ENCODE measurements at places on chromosomes 1 and 21.
A peak's percentile ranks its signal among the peaks of the same experiment; 100 is the strongest.

DNA sequence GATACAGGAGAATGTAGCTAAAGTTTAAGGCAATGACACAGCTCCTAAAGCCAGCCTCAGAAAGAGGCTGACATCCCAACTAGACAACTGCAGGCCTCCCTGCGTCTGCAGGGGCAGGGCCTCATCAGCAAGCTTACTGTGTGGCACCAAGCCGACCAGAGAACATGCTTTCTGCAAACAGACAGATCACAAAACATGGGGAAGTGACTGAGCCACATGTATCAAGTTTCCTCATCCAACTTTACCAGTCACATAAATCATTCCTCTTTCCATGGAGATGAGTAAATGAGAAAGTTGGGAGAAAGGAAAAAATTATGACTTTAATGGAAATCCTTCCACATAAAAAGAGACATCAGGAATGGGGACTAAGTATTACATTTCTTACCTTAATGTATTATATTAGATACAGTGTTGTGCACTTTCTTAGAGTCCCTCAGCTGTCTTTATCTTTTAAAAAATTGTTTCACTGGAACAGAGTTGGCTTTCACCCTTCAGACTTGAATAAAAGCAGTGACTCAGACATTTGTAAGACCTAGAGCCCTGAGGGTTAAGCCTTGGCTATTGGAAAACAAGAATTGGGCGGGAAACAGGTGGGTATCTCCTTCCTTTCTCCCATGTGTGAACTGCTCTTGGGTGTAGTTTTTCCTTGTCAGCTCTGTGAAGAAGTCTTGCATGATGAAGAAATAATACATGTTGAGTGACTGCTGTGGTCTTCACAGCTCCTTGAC, 305.7 kb upstream of the SNX7 start:
- no peak for DNase-seq

DNA sequence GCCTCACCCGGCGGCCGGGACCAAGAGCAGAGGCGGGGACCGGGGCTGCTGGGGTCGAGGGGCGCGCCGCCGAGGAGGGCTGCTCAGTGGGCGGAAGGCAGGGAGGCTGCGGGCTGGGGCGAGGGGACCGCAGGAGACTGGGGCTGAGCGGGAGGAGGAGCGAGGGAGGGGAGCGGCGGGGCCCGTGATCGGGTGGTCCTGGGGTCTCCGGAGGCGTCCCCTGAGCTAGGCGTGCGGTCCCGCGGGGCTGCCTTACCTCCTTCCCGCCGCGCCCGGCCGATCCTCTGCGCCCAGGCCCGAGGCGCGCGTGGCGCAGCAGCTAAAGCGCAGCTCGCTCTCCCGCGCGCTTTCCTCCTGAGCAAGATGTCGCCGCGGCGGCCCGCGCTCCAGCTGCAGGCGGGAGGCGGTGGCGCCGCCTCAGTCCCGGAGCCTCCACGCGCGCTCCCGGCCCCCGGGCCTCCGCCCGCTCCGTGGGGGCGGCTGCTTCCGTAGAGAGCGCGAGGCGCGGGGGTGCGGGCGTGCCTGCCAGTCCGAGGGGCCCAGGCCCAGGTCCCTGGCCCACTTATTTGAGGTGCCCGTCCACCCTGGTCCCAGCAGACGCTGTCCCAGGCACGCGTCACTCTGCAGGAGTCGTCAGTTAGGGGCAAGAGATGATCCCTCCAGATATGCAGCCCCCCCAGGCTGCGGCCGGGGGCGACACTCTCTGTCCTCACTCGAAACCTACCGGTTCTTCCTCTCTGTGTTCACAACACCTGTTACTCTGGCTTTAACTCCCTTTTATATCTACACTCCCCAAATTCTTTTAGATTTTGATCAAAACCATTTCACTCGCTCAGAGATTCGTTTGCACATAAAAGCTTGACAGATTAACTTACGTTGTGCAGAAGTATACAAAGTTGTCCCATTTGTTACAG, at the start of gene CCSAP:
CCSAP (minus strand) TSS at position 392 of the 914 bp plus-strand sequence. CDS start 582 bp downstream, outside the sequence.
- peak; percentile 76 for DNase-seq

DNA sequence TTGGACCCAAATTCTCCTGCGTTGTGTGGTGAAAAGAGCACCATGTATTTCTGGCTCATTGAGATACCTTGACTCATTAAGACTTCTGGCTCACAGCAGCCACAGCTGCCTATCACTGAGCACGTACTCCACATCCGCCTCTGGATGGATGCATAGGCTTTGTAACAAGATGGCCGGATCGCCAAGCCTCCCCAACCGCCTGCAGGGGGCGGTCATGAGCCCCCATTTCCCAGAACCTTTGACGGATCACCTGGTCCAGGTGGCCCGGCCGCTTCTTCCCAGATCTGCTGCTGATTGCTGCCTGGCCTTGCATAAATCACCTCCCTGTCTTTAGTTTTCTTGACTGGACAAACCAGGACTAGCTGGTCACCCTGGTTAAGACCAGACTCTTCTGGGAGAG, 156.5 kb upstream of the KLHDC7A start:
- no peak for DNase-seq

DNA sequence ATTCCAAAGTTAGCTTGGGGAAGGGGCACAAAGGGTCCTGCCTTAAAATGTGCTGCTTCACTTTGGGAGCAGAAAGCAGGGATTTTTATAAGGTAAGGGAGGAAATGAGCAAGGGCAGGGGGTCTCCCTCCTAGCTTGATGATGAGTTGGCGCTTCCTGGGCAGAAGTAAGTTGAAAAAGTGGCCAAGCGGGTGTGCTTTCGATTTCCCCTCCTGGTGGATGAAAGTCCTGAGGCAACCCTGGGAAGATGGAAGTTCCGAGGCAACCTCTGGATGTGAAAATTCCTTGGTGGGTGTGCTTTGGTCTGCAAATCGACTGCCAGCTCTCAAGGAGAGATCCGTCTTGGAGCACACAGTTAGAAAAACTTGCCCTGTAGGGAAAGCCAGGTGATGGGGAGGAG, 41.7 kb upstream of the CD2 start:
- DNase-seq = no peak

- DNase-seq = no peak
Observed at GRCh38 chr1:113998361-113998760, 19.1 kb downstream of the OLFML3 start.

DNA sequence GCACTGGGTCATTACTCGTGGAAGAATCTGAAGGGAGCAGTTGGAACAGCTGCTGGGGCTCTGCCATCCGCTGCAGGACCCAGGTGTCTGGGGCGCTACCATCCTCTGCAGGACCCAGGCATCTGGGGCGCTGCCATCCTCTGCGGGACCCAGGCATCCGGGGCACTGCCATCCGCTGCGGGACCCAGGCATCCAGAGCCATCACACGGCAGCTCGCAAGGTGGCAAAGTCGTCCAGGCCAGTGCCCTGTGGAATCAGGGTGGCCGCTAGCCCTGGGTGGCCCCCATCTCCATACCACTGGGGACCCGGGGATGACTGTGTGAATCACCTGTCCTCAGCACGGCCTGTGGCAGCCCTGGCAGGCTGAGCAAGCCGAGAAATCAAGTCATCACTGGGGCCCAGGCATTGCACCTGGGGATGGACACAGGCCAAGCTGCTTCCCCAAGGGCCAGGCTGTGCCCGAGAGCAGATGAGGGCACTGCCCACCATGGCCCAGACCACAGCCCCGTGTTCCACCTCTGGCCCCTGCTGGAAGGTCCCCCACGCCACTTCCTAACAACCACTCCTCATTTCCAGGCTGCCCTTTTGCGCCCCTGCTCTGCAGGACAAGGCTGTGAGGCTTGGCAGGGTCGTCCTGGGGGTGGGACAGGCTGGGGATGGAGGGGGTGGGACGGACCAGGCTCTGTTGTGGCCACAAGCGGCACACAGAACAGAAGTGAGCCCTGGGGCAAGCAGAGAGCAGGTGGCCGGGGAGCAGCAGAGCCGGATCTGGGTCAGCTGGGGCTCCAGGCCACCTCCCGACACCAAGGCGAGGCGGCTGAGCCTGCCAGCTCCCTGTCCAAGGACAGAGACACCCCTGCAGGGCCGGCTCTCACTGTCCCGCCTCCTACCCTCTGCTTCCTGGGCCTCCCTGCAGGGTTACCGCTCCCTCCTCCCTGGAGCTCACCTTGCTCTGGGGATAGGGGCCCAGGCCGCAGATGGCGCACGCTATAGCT, 12.7 kb downstream of the GABRD start:
- no peak for DNase-seq

GRCh38 chr1:89942825-89943658, 51.9 kb upstream of the ZNF326 start:
- DNase-seq = no peak

- no peak for DNase-seq
Observed at GRCh38 chr1:168565825-168566224, 10.6 kb upstream of the XCL1 start.

- DNase-seq = no peak
Observed at GRCh38 chr1:242185731-242186130, 186.8 kb upstream of the MAP1LC3C start.

- DNase-seq = no peak
Observed at GRCh38 chr1:160330119-160330518, 12.9 kb downstream of the COPA start.

DNA sequence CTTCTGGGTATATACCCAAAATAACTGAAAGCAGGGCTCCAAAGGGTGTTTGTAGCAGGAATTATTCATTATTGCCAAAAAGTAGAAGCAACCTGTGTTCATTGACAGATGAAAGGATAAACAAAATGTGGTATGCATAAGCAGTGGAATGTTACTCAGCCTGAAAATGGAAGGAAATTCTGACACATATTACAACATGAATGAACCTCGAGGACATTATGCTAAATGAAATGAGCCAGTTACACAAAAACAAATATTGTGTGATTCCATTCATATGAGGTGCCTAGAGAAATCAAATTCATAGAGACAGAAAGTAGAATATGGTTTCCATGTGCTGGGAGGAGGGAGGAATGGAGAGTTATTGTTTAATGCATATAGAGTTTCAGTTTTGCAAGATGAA, 86.3 kb upstream of the ARTN start:
- no peak for DNase-seq

- no peak for DNase-seq
Observed at GRCh38 chr1:153358691-153358975, 979 bp downstream of the S100A9 start.

DNA sequence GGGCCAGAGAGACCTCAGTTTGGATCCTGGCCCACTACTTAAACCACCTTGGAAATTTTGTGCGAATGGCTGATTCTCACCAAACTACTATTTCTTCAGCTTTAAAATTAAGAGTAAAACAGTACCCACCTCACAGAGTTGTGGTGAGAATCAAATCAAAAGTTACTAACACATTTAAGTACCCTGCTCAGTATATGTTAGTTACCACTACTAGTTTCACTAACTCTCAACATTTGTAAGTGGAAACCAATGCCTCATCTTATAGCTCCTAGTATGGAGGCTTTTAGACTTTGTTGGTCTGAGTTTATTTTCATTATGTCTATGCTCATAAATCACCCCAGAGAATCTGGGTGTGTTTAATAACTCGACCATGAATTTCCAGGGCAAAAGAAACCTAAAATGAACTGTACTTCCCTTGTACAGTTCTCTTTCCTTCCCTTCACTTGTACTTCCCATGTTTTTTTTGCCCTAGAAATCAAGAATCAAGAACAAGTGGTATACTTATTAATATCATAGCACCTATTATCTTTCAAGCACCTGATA, 11.6 kb upstream of the SERBP1 start:
- DNase-seq = no peak

DNA sequence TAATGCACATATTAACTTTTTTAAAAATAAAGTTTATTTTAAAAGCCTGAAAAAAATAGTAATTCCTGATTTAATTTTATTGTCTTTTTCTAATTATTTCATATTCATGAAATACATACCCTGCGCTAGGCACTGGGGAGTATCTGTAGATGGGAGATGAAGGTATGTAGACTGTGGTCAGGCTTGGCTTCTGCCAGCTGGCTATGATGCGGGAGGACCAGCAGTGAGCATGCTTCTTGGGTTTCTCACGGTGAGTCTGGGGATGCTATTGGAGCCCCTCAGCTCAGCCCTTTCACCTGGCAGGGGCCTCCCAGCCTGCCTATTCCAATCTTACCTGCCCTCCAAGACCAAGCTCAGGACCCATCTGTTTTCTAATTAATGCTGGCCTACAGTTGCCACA, 138.4 kb downstream of the NOS1AP start:
- no peak for DNase-seq

GRCh38 chr1:2942410-2942809, 78.9 kb upstream of the ACTRT2 start:
- no peak for DNase-seq

DNA sequence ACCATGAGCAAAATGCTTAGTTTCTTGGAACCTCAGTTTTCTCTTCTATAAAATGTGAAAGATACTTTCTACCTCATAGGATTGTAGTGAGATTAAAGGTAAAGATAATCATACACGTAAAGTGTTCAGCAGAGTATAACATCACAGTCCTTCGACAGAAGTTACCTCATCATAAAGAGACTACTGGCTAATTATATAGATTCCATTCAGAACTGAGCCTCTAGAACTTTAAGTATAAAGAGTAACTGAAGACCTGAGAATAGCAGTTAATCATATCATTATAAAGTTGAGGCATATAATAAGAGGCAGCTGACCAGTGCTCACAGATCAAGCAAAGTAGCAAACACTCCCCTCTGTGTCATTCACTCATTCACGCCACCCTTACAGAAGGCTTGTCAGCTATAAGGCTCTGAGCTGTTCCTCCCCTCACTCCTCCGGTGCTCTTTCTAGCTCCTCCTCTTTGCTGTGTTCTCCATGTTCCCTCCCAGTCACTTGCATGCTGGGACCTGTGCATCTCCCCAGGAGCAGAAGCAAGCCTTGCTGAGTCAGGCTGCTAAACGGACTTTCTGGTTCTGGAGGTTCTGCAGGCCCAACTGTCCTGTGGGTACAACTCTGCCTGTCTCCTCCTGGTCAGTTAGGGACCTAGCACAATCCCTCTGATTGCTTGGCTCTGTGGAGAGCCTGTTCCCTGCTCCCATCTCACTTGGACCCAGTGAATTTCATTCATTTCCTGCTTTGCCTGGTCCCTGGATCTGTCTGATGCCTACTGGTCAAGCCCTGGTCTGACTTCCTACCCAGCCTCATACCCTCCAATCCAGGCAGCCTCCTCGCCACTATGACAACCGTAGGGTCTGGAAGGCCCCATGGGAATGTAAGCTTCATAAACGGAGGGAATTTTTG, 28.3 kb upstream of the LY9 start:
- DNase-seq = peak; percentile 73

DNA sequence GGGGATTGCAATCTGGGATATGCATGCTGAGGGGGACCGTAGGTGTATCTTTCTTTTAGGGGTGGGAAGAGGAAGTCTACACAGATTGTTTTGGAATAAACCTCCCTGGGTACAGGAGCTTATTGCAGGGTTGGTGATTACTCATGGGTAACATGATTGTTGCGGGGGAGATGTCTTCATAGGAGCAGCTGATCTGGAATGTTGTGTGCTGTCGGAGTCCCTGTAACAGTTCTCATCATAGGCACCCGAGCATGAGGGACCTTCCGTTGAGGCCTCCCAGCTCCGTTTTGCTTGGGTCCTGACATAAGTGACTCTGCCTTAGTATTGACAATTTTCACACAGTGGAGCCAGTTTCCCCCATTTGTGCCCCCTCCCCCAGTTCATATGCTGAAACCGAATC, 4.2 kb upstream of the PRXL2B start:
- no peak for DNase-seq

- no peak for DNase-seq
Observed at GRCh38 chr1:201751872-201752271, 77.1 kb upstream of the IPO9 start.

- no peak for DNase-seq
Observed at GRCh38 chr1:37998089-37998808, 7.1 kb downstream of the FHL3 start.

All from activated CD8-positive, alpha-beta memory T cell treated with anti-CD3 and anti-CD28 coated beads, Interleukin-2, amount 50 U/mL, for 48 hours (primary cell).